SJCRH30 (cell line): ENCODE measurements at places on chromosomes 2 and 18.

DNA sequence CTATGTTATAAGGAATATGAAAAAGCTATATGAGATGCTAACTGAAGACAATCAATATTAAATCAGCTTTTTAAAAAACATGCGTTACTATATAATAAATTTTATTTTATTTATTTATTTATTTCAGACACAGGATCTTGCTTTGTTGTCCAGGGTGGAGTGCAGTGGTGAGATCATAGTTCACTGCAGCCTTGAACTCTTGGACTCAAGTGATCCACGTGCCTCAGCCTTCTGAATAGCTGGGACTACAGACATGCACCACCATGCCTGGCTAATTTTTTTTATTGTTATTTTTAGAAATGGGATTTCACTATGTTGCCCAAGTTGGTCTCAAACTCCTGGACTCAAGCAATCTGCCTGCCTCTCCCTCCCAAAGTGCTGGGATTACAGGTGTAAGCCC, 89.4 kb downstream of the MYOM1 start:
- no peak overlapping the region for H3K4me3 ChIP-seq
- H3K36me3 ChIP-seq: no peaks in the 10 kb centered on the region
- H3K4me1 ChIP-seq: no peaks in the 10 kb centered on the region
- H3K27ac ChIP-seq: no peak overlapping the region
- no peak for DNase-seq
- H3K27me3 ChIP-seq: no peaks in the 10 kb centered on the region

GRCh38 chr18:12291690-12292089, 16.4 kb upstream of the TUBB6 start:
- no peak overlapping the region for H3K4me3 ChIP-seq
- DNase-seq: no peak
- H3K4me1 ChIP-seq: peaks cover 4% of the 10 kb centered on the region; the same call in 1 of the 2 replicates
- H3K27me3 ChIP-seq: no peaks in the 10 kb centered on the region
- H3K36me3 ChIP-seq: no peaks in the 10 kb centered on the region

- DNase-seq: no peak
- no peak overlapping the region for H3K27ac ChIP-seq
- no peaks in the 10 kb centered on the region for H3K27me3 ChIP-seq
- H3K36me3 ChIP-seq: no peaks in the 10 kb centered on the region
- H3K4me1 ChIP-seq: no peaks in the 10 kb centered on the region
These were observed 80.9 kb upstream of the ARHGAP28 start for GRCh38 chr18:6648581-6648980.

GRCh38 chr18:36811955-36812354, 16.8 kb downstream of the TPGS2 start:
- H3K4me1 ChIP-seq: no peaks in the 10 kb centered on the region
- no peaks in the 10 kb centered on the region for H3K36me3 ChIP-seq
- no peak overlapping the region for H3K27ac ChIP-seq
- H3K4me3 ChIP-seq: no peak overlapping the region
- H3K27me3 ChIP-seq: no peaks in the 10 kb centered on the region
